Muscle of leg (tissue), 16 donors: ENCODE measurements at places on chromosomes 7 and 10.
A peak's percentile ranks its signal among the peaks of the same experiment; 100 is the strongest.

DNA sequence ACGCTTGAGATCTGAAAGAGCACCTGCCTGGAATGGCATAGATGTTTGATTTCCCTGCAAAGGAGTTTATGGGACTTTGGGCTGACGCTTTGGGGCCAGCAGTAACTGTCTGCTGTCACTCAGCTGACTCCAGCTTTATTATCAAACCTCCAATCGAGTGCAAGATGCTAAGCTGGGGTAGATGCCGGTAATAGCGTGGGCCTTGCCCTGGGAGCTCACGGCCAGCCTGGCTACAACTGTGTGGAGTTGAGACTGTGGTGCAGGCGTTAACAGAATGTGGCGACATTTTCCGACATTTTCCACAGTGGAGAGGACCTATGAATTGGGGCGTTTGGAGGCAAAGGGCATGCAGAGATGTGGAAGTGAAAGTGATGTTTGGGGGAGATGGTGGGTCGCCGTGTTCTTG, 1.3 kb downstream of the CHST12 start:
- DNase-seq: no peak

GRCh38 chr7:503575-504111, 16.0 kb downstream of the PDGFA start:
- DNase-seq: no peak

GRCh38 chr7:94530109-94530508, 20.5 kb downstream of the CASD1 start:
- no peak for DNase-seq

GRCh38 chr10:93703066-93703465, 674 bp upstream of the FRA10AC1 start:
- peak; percentile 44 for DNase-seq

DNA sequence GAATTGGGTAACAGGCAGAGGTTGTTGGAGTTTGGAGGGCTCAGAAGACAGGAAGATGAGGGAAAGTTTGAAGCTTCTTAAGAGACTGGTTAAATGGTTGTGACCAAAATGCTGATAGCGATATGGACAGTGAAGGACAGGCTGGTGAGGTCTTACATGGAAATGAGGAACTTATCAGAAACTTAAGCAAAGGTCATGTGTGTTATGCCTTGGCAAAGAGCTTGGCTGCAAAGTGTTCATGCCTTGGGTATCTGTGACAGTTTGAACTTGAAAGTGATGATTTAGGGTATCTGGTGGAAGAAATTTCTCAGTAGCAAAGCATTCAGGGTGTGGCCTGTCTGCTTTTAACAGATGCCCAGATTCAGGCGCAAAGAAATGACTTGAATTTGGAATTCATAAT, 64.5 kb upstream of the EEPD1 start:
- DNase-seq: no peak

DNA sequence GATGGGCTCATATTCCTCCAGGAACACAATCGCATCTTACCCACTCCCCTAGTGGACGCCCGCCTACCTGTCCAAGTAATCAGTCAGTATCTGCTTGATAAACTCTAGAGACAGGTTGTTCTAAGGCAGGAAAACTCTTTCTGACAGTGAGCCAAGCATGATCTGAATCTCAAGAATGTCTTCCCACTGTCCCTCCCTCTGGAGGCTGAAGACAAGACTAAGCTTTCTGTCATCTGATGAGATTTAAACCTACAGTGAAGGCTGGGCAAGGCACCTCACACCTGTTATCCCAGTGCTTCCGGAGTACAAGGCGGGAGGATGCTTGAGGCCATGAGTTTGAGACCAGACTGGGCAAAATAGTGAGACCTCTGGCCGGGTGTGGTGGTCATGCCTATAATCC, 586.6 kb downstream of the GALNT17 start:
- DNase-seq: no peak

DNA sequence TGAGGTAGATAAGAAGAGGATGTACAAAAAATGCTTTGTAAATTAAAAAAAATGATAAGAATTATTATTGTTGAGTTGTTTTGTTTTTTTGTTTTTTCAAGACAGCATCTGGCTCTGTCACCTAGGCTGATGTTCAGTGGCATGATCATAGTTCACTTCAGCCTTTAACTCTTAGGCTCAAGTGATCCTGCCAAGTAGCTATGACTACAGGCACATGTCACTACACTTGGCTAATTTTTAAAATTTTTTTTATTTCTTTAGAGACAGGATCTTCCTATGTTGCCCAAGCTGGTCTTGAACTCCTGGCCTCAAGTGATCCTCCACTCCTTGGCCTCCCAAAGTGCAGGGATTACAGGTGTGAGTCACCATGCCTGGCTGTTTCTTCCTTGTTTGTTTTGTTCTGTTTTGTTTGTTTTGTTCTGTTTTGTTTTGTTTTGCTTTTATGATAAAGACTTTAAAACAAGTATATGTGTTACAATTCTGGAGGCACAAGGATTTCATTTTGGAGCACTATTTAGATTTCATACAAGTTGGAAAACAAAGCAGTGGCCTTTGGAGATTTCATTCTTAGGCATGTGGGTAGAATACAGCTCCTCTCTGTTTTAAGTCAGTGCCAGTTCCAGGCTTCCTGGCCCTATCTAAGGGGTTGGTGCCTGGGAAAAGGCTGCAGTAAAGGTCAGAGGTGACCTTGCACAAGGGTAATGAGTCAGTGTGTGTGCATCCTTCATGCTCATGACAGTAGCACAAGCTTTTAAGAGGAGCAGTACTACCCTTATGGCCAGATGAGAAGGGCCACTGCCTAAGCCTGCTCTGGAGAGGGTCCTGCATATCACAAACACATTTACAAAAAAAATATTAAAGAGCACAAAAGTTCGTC, 17.9 kb downstream of the FGFBP3 start:
- no peak for DNase-seq

- no peak for DNase-seq
These were observed 339.2 kb downstream of the GRID1 start for GRCh38 chr10:86027346-86027745.
